Peyer's patch (tissue), 4 donors: ENCODE measurements at places on chromosomes 1 and 21. TPM values are rescaled to one million over a fixed set of nuclear protein-coding genes. Genes with fewer than 3 reads are reported as not detected.
A peak's percentile ranks its signal among the peaks of the same experiment; 100 is the strongest.

The IL19 gene
- total RNA-seq: not detected

The RNU5D-1 gene
- not detected for total RNA-seq

The ANGPTL1 gene
- total RNA-seq: 11.4 TPM

The KLHDC9 gene
- total RNA-seq: 4.8 TPM

The UBL4B gene
- total RNA-seq: not detected

DNA sequence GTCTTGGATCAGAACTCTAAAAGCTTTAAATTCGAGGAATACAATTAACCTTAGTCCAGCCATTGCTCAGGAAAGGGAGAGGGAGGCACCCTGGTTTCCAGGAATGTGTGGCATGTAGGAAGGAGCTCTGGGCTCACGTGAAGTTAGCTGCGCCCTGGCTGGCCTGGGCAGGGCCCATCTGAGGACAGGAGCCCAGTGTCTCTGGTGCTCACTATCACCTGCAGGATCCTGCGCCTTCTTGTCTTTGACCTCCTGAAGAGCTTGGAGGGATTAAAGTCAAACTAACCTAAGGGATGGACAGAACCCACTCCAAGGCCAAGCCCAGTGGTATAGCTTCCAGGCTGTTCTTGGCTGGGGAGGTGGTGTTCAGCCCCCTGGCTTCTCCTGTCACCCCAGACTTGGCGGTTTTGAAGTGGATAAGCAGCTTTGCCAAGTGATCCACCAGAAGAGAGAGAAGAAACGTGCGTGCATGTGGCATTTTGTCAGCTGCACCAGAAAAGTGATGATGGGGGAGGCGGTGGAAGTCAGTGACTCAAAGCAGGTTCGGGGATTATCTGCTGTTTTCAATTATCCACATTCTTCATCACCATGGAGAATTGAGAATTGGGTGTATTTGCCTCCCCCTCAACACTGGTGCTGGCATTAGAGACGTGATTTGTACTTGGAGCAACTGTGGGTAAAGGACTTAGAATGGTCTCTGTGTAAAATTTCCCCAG, 11.9 kb upstream of the KCNN3 start:
- DNase-seq: no peak

The AGT gene
- 32.2 TPM for total RNA-seq

GRCh38 chr1:198794498-198794897, 155.7 kb downstream of the PTPRC start:
- no peak for DNase-seq

DNA sequence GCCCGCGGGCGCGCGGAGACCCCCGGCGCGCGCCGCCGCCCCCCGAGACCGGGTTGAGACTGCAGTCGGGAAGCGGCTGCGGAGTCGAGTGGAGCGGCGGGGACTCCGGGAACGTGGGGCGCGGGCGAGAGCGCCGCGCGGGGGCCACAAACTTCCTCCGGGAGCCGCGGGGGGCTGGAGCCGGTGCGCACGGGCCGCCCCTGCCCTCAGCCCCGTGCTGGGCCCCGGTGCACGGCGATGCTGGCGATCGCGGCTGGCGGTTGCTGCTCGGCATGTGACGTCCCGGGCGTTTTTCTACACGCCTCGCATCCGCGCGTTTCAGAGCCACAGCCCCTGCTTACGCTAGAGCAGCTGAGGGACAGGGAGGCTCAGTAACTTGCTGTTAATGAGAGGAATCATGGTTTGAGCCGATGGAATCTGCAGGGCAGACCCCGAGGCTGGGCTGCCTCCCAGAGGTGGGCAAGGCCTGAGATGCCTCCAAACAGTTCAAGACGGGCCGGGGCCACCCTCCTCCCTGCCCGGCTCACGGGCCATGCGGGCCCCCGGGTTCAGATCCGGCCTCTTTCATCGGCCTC, 520 bp downstream of the TMEM201 start:
- peak; percentile 66 for DNase-seq

DNA sequence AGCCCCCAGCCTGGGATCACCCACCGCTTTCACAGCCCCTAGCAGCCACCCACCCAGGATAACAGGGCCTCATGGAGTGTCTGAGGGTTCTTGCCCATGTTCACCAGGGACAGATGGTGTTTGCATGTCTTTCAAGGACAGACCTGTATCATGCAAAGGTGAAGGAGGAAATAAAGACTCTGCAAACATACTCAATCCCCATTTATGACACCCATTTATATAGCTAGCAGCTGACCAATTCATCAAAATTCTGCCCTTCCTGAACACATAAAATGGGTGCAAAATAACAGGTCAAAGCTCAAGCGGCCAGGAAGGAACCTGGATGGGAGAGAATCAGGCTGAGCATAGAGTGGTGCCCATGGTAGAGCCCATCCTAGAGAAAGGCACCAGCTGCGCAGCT, 32.8 kb upstream of the LYPD8 start:
- no peak for DNase-seq

The CFHR4 gene
- total RNA-seq: not detected

DNA sequence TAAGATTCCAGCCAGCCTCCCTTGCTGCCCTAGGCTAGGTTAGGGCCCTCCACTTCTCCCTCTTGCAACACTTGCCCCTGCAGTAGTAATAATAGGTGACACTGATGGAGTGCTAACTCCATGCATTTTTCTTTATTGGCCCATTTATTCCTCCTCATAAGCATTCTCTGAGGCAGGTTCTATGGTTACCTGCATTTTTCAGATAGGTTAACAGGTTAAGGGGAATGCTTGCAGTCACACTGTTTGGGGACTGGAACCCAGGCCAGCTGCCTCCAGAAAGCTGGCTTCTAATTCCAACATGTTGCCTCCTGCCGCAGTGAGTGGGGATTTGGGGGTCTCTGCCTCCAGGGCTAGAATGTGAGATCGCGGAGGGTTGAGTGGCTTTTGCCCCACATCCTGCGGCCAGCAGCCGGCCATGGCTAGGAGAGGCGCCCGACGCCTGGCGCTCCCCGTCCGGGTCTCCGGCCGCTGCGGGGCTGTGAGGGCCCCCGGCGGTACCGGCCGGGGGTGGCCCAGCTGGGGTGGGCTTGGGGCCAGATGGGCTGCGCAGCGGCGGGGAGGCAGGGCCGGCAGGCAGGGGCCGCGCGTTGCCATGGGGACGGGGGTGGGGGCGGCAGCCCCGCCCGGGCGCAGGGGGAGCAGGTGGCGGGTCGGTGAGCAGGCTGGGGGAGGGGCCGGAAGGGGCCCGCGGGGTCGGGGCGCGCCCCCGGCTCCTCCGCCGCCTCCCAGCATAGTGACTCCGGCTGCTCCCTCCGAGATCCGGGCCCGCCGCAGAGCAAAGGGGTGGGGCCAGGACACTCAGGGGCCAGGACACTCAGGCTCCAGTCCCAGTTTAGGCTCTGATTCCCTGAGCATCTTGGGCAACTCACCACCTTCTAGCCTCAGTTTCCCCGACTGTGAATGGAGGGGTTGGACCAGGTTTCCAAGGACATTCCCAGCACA, 68.4 kb upstream of the SSBP3 start:
- DNase-seq: peak; percentile 63

The CORT gene
- total RNA-seq: not detected

DNA sequence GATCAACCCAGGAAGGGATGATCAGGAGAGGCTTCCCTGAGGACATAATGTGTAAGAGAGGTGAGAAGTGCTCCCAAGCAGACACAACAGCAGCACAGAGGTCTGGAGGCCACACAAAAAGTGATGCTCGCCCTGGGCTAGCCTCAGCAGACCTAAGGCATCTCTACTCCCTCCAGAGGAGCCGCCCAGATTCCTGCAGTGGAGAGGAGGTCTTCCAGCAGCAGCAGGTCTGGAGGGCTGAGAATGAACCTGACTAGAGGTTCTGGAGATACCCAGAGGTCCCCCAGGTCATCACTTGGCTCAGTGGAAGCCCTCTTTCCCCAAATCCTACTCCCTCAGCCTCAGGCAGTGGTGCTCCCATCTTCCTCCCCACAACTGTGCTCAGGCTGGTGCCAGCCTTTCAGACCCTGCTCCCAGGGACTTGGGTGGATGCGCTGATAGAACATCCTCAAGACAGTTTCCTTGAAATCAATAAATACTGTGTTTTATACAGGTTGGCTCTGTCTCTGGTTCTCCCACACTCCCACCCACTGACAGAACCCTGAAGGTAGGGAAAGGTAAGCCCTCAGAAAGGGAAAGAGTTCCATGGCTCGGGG, 5.0 kb downstream of the GJB3 start:
- DNase-seq: no peak

DNA sequence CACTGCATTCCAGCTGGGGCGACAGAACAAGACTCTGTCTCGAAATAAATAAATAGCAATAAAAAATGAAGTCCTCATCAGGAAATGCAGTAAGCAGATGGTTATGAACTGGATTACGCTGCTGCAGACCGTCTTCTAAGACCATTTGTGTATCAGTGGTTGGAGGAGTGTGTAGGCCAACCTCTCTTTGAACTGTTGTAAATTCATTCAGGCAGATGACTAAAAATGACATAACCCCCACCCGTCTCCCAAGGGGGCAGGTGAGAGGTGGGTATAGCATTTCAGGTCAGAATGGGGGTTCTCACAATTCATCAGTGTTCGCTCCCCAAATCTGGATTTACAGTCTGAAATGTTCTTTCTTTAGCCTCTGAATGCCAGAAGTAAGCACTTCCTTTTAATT, 177.3 kb downstream of the KIF26B start:
- no peak for DNase-seq

The GNG4 gene
- 1.6 TPM for total RNA-seq

DNA sequence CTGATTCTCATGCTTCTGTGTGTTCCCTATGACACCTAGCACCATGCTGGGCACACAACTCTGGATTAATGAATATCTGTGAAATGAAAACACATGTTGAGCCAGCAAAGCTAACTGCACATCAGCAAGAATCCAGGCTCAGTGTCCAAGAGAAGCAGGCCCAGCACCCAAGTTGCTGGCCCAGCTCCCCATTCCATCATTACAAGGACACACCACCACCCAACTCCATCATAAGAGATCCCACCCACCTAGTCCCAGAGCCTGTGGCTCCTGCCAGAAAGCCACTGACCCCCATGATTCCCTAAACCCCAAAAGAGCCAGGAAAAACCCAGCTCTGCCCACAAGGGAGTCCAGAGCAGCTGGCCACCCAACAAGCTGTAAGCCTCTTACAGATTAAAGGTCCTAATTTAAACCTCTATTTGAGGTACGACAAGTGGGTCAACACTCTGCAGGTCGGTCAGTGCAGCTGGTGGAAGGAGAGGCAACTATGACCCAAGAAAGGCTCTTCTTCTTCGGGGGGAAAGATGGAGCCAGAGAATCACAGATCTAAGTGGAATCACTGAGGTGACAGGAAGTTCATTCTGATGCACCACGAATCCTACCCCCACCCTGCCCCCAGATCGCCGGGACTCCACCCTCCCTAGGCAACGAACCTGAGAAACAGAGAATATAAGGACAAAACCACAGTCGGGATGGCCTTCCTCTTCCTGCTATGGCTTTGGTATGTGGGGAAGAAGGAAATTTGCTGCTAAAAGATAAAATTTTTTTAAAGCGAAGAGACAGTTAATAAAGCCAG, 58.2 kb downstream of the CD34 start:
- no peak for DNase-seq

DNA sequence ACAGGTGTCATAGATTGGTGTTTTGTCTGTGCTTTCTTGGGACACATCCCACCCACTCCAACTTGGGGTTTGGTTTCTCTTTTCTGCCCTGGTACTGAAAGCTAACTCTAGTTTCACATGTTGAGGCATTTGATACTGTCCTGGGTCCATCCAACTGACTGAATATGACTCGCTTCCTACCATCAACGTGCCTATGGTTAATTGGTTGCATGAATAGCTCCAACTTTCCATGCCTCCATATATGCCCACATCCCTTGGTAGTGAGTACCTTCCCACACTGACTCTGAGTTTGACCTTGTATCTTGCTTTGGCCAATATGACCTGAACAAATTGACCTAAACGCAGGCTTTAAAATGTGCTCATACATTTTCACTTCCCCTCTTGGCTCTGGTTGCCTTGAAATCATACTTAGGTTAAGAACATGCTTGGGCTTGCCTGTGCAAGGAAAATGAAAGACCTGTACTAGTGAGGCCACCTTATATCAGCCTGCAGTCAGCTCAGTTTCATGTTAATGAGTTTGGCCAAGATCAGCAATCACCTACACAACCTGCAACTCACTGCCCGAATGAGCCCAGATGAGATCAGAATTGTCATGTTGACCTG, 81.0 kb upstream of the KCNK2 start:
- DNase-seq: no peak

The FUCA1 gene
- 133 TPM for total RNA-seq

GRCh38 chr1:60448850-60449249, 375.3 kb upstream of the C1orf87 start:
- DNase-seq: no peak

DNA sequence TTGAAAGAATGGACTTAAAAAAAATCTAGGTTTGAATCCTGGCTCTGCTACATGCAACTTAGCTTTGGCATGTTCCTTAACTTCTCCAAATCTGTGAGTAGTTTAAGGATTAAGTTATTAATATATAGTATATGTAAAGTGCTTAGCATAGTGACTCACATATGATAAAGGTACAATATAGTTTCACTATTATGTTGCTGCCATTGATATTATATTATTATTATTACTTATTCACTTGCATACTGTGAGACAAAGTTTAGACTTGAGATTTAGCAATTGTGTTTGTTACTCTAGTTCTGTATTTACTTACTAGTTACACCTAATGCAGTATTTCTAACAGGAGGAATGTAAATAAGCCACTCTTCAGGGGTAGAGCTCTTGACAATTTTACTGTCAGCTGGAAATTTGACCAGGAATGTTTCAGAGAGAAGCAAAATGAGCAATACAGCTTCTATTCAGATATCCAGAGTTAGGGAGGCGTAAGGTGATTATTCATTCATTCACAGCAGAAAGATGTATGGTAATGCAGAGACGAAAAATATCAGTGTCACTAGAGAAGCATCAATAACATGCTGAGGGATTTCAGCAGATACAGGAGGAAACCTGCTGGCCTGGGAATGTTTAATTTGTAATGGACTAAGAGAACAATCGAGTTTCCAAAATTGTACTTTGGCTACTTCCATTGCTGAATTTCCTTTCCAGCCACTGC, 25.5 kb downstream of the RGS7 start:
- DNase-seq: no peak

The AGL gene
- 18.5 TPM for total RNA-seq

DNA sequence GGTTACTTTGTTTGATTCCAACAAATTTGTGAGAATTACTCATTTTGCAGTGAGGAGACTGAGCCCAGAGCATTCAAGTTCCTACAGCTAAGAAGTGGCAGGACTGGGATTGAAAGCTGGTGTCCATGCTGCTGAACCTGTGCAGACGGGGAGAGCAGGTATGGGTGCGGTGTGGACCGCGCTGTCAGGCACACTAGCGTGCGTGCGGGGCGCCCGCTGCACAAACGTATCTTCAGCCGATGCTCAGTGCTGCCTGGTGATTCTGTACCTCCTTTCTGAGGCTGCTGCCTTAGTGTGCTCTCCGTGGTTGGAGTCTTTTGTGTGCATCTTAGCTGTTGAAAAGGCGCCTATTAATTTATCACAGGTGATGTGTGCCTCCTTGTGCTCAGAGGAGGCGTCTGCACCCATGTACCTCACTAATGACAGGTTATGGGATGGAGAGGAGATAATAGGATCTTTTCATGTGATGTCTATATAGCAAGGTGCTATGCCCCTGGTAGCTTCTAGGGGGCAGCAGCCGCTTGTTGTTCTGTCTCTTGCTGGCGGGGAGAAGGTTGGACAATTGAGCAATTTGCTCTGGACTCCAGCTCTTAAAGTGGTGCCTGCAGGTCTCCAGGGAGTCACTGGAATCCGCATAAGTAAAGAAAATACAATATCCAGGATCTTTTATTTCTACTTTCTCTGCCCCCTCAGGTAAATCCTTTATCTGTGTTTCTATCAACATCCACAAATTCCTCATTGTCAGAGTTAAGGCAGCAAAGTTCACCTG, 32.5 kb downstream of the PEX14 start:
- peak; percentile 43 for DNase-seq
